ENCODE measurements at places on chromosomes 7 and 10.

DNA sequence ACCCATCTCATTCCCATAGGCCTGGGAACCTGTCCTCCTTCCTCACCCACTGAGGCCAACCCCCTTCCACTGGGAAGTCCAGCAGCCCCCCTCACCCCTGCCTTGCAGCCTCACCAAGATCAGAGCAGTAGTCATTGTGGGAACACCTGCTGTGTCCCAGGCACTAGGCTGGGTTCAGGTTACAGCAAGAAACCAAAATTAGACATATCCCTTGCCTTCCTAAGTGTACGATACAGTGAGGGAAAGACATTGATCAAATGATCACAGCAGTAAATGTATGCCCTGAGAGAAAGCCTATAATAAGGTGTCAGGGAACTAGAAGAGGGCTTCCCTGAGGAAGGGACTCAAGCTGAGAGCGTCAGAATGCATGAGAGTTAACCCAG, 17.0 kb upstream of the C10orf105 start:
- no peak for DNase-seq

DNA sequence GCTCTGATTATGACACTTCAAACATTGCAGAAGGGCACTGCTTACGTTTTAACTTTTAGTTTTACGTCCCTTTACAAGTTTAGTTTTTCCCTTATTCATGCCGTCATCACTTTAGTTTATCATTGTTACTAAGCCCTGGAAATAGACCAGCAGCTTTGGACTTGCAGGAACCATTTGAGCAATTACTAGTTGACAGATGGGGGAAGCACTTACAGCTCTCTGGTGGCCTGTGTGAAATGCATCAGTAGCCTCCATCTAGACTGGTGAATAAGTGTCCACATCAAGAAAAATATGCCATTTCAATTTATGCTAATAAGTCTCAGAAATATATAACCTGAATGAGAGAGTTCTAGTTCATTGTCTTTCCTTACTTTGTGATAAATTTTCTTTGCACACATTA, 194.9 kb upstream of the GRM3 start:
- no peak for DNase-seq

- no peak for DNase-seq
Measured at GRCh38 chr10:72315611-72316385, 38.9 kb downstream of the DNAJB12 start.

GRCh38 chr10:25261558-25261957, 86.8 kb downstream of the GPR158 start:
- DNase-seq = no peak

GRCh38 chr10:3950676-3951275, 165.8 kb upstream of the KLF6 start:
- no peak for DNase-seq

GRCh38 chr10:88289342-88289741, 293.8 kb downstream of the RNLS start:
- no peak for DNase-seq

DNA sequence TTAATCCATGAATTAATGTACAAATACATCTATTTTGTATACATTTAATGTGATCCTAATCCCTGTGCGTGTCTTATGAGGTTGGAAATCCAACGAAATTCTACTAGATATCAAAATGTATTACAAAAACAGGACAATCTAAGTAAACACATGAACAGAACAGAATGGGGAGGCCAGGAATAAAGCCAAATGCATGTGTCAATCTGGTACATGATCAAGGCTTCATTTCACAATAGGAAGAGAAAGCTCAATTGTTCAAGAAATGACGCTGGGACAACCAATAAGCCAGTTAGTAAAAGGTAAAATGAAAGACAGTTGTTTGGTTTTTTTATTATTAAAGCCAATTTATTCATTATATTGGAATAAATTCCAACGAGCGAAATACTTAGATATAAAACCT, 83.0 kb downstream of the COL13A1 start:
- DNase-seq = no peak

- no peak for DNase-seq
Measured at GRCh38 chr7:134836447-134836846, 57.0 kb downstream of the CALD1 start.

DNA sequence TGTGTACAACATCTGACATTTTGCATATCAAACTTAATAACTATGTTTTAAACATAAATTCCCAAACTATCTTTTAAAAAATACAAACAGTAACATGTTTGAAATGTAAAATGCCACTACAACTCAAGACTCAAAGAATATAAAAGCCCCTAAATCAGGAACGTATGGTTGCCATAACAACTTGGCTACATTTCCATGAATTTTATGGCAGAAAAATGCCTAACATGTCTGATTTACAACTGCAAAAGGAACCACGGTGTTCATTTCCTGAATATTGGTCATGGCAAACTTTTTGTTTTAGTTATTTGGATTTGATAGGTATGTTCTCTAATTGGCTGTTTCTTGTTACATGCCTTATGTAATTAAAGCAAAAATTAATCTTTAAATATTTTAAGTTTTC, 2.0 kb downstream of the SOSTDC1 start:
- no peak for DNase-seq

DNA sequence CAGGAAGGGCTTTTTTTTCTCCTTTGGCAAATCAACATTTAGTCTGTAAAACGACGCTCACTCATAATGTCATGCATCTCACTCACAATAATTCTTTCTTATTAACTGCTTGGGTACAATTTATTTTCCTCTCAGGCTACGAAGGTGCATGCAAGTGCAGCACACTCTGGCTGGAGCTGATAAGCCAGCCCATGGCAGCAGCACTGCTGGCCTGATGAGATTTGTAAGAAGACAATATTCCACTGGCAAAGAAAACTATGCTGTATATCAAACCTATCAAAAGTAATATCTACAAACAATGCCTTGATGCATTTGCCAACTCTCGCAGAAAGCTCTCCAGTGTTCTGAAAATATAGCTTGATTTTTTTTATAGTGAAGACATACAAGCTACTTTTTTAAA, 170.0 kb upstream of the PHF14 start:
- no peak for DNase-seq

- no peak for DNase-seq
Measured at GRCh38 chr10:86087716-86088115, 278.9 kb downstream of the GRID1 start.

- no peak for DNase-seq
Measured at GRCh38 chr10:986881-987619, 1.2 kb upstream of the GTPBP4 start.

GRCh38 chr7:48390388-48391327, 219.4 kb downstream of the ABCA13 start:
- no peak for DNase-seq

DNA sequence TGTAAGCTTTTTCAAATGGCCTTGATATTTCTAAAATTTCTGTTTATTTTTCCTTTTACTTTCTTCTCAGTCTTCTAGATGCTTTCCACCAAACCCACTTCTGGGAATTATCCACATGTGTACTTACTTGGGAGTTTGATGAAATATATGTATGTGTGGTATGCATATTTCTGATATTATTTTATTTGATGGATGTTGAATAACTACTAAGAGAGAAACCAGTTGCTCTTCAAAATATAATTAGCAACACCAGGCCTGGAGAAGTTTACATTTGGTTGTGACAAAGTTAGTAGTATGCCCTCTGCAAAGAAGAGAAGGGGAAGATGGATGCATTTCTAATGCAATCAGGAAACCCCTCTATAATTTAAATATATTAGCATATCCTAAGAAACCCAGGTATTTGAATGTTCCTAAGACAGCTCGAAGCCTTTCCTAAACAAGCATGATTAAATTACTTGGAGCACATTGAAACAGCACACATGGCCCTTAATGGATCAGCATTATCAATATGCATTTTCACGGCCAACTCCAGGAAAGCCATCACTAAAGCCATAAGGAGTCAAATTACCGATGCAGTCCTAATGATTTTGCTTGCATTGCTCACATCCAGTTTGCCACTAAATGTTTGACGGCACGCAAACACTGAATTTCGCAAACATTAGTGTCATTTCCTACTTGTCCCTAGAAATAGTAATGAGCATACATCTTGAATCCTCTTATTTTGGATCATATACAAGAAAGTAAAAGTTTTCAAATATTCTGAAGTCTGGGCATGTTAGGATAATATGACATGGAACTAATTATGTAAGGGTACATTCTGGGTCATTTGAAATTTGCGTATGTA, 393.8 kb downstream of the EXOC4 start:
- DNase-seq = no peak

DNA sequence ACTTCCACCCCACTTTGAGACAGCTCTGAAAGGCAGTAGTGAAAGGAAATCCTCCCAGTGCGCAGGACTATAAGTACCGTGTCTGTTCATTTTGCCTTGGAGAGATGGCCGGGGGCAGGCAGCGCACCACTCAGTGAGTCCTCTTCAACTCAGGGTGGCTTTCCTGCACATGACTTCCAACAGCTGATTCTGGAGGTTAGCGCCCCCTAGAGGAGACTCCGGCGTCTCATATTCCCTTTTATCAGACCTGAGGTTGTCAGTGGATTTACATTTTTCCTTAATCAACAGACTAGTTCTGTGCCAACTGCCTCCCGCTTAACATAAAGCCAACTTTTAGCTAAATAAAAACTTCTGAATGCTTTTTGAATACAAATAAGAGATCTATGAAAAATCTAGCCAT, 101.0 kb downstream of the HERPUD2 start:
- DNase-seq = no peak

DNA sequence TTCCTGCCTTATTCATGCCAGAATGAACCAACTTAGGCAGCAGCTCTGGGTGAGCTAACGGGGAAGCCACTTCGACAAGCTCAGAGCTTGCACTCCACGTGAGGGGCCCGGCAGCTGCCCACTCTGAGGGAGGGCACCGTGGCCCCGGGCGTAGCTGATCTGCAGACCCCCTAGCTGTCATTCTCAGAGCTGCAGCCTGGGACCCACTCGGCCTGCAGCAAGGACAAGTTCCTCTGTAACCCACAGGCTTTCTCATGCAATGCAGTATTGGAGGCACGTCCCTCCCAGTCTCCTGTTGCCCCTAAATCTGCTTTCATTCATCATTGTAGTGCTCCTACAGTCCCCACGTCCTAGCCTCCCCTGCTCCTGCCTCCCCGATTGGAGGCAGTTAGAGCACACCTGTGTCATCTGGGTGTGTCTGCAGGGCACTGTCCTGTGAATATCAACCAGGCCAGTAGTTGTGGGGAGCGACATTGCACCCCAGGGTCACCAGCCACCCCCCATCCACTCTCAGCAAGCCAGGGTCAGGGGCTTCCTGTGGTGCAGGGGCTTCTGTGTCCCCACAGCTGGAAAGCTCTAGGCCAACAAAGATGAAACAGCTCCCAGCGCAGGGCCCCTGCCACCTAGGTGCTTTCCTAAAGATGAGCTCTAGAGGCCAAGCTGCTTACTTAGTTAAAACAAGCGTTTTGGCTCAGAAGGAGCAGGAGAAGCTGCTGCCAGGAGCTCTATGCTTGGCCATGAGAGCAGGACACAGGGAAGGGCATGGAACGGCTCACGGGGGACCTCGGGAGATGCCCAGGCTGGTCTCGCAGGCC, 333.6 kb downstream of the ADARB2 start:
- no peak for DNase-seq

DNA sequence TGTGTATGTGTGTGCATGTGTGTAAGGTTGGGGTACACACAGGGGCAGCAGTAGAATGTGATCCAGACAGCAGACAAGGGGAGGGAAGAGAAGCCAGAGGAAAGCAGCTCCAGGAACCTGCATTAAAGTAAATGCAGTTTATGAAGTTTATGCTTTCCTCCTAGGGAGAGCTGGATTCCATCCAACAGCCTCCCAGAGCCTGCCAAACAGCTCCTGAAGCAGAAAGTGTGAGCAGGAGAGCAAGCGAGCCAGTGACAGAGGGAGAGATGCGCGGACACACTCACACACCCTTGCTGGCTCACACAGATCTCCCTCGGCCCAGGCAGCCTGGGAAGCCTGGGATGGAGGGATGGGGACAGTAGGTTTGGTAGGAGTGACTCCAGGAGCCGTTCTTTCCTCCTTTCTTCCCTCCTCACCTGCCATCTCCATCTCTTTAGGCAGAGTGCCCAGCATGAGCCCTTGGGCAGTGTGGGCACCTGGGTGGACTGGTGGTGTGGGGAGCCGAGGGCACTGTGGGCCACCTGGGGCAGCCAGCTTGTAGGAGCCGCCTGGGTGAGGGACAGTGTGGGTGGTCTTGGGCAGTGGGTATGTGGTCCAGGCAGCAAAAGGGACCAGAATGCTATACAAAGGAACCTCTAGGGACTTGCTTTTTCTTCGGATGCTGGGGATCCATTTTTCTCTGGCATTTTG, 46.1 kb downstream of the PAX2 start:
- peak; percentile 28 for DNase-seq

DNA sequence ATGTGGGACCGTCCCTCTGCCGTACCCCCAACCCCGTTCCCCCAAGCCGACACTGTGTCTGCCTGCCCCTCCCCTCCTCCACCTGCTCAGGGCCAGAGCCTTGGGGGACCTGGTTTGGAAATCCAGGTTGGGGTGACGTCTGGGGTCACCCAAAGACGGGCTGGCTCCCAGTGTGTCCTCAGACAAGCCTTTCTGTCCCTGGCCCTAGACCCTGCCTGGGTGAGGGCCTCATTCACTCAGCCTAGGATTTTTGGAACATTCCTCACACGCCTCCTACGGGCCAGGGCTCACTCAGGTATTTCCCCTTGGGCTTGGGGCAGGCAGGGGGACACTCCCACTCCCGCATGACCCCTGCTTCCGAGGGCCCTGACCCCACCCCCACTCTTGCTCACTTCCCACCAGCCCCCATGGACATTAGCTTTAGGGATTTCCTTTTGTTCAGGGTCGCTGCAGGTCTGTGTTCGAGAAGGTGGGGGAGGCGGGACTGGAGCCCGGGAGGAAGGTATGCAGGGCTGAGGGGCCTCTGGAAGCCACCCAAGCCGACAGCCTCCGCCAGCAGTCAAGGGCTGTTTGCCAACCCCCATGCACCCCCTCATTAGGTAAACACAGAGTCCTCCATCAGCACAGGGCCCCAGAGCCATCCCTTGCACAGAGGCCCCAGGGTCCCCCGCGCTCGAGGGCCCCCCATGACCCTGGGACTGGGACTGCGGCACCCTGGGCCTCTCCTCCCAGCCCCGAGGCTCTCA, 35.1 kb downstream of the PDGFA start:
- DNase-seq = no peak
